Hepatocyte (in vitro differentiated cells): ENCODE measurements at places on chromosomes 13 and 19. TPM values are rescaled to one million over a fixed set of nuclear protein-coding genes. Genes with fewer than 3 reads are reported as not detected.
A peak's percentile ranks its signal among the peaks of the same experiment; 100 is the strongest.

The PSG7 gene
- not detected in 2 replicates for total RNA-seq

The HCST gene
- 0.97 and 1.4 TPM in 2 replicates for total RNA-seq

The UBL3 gene
- total RNA-seq = 57.2 and 58.6 TPM in 2 replicates

The CYP2F1 gene
- not detected in 2 replicates for total RNA-seq

The POU2F2 gene
- 0.16 TPM in 1 of 2 replicates, not detected in the other for total RNA-seq

The GPR183 gene
- total RNA-seq = 5.2 and 5.3 TPM in 2 replicates

The RETN gene
- total RNA-seq = not detected in 2 replicates

The GIPR gene
- total RNA-seq = 1.8 and 2.7 TPM in 2 replicates

The AXL gene
- 35.0 and 45.9 TPM in 2 replicates for total RNA-seq

GRCh38 chr13:95689582-95689926 is 12.6 kb downstream of the DNAJC3 start:
- H3K27me3 ChIP-seq = no peaks in the 10 kb centered on the region
- no peaks in the 10 kb centered on the region for H3K4me1 ChIP-seq
- H3K27ac ChIP-seq = no peak overlapping the region
- DNase-seq = no peak
- no peaks in the 10 kb centered on the region for H3K36me3 ChIP-seq

DNA sequence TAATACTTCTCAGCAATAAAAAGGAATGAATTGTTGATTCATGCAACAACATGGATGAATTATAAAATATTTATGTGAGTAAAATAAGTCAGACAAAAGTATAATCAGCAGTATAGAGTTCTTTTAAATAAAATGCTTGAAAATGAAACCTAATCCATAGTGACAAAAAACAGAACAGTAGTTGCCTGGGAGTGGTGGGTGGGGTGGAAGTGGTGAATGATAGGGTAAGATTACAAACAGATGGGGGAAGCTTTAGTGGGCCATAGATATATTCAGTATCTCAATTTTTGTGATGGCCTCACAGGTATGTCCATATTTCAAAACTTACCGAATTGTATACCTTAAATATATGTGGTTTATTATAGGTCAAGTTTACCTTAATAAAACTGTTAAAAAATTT is 124.9 kb upstream of the UBL3 start:
- H3K27ac ChIP-seq = no peak overlapping the region
- no peaks in the 10 kb centered on the region for H3K4me1 ChIP-seq
- H3K36me3 ChIP-seq = no peaks in the 10 kb centered on the region
- DNase-seq = no peak
- no peak overlapping the region for H3K4me3 ChIP-seq
- H3K27me3 ChIP-seq = no peaks in the 10 kb centered on the region

DNA sequence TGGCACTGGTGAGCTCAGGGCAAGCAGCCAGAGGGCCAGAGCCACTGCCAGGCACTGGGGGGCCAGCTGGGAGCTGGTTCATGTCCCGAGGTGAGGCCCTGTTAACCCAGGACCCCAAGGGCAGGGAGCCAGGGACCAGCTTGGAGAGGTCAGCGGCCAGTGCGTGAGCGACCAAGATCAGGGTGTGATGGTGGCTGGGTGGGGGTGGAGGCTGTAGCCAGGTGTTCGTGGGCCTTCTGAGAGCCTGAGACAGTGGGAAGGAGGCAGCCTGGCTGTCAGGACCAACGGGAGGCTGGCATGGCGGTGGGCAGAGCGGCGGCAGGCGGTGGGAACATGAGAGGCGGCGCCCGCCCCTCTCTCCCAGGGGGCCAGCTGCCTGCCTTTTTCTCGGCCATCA is 8.1 kb upstream of the KPTN start:
- H3K27me3 ChIP-seq = no peaks in the 10 kb centered on the region
- no peak overlapping the region for H3K27ac ChIP-seq
- H3K4me3 ChIP-seq = no peak overlapping the region
- no peaks in the 10 kb centered on the region for H3K36me3 ChIP-seq
- no peaks in the 10 kb centered on the region for H3K4me1 ChIP-seq
- no peak for DNase-seq

GRCh38 chr13:20470136-20470535 is 55.5 kb downstream of the CRYL1 start:
- H3K27me3 ChIP-seq = no peaks in the 10 kb centered on the region
- H3K36me3 ChIP-seq = no peaks in the 10 kb centered on the region
- H3K27ac ChIP-seq = no peak overlapping the region

DNA sequence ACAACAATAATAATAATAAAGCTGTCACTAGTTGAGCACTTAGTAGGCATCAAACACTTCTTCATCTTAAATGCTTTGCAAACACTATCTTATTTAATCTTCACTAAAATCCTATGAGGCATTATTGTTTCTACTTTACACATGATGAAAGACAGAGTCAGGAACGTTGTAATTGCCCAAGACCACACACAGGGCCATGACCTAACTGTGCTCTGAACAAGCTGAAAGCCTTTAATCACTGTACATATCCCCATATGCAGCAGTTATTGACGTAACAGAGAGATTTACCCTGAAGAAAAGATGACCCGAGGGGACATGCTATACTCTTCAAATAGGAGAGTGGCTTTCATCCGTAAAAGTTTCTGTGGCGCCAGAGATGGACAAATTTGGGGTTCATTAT is 53.0 kb downstream of the SACS start:
- DNase-seq = peak; percentile 34
- no peaks in the 10 kb centered on the region for H3K36me3 ChIP-seq
- H3K4me1 ChIP-seq = peaks cover 8% of the 10 kb centered on the region

- H3K4me1 ChIP-seq = no peaks in the 10 kb centered on the region
- H3K36me3 ChIP-seq = no peaks in the 10 kb centered on the region
- H3K27me3 ChIP-seq = no peaks in the 10 kb centered on the region
- no peak overlapping the region for H3K27ac ChIP-seq
Observed at GRCh38 chr13:67466569-67466968, 236.4 kb upstream of the PCDH9 start.

- H3K4me3 ChIP-seq = no peak overlapping the region
- no peak for DNase-seq
- no peaks in the 10 kb centered on the region for H3K27me3 ChIP-seq
- no peak overlapping the region for H3K27ac ChIP-seq
Observed at GRCh38 chr13:97631158-97631557, 197.2 kb downstream of the RAP2A start.

GRCh38 chr19:9076901-9077300 is 10.0 kb upstream of the OR1M1 start:
- H3K36me3 ChIP-seq = no peaks in the 10 kb centered on the region
- H3K4me1 ChIP-seq = peaks cover 4% of the 10 kb centered on the region
- H3K4me3 ChIP-seq = no peak overlapping the region
- no peaks in the 10 kb centered on the region for H3K27me3 ChIP-seq
- H3K27ac ChIP-seq = no peak overlapping the region

GRCh38 chr13:101661839-101662238 is 209.4 kb downstream of the ITGBL1 start:
- no peaks in the 10 kb centered on the region for H3K36me3 ChIP-seq
- no peaks in the 10 kb centered on the region for H3K27me3 ChIP-seq
- no peak overlapping the region for H3K4me3 ChIP-seq
- no peak overlapping the region for H3K27ac ChIP-seq

DNA sequence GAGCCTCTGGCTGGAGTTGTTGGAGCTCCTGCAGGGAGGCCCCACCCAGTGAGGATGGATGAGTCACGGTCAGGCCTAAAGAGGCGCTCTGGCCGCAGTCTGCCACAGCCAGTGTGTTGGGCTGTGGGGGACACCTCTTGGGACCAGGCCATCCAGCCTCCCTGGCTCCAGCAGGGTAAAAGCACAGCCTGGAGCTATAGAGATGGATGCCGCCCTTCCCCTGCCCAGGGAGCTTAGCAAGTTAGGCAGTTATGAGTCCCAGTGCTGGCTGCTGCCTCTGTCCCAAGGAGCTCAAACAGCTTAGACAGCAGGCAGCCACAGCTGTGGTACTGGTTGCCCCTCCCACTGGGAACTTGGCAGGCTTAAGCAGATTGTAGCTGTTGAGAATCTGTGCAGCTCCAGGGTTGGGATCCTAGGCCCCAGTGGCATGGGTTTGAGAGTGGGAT is 100.9 kb downstream of the NDFIP2 start:
- no peak overlapping the region for H3K4me3 ChIP-seq
- no peaks in the 10 kb centered on the region for H3K36me3 ChIP-seq
- no peaks in the 10 kb centered on the region for H3K27me3 ChIP-seq
- H3K27ac ChIP-seq = no peak overlapping the region

DNA sequence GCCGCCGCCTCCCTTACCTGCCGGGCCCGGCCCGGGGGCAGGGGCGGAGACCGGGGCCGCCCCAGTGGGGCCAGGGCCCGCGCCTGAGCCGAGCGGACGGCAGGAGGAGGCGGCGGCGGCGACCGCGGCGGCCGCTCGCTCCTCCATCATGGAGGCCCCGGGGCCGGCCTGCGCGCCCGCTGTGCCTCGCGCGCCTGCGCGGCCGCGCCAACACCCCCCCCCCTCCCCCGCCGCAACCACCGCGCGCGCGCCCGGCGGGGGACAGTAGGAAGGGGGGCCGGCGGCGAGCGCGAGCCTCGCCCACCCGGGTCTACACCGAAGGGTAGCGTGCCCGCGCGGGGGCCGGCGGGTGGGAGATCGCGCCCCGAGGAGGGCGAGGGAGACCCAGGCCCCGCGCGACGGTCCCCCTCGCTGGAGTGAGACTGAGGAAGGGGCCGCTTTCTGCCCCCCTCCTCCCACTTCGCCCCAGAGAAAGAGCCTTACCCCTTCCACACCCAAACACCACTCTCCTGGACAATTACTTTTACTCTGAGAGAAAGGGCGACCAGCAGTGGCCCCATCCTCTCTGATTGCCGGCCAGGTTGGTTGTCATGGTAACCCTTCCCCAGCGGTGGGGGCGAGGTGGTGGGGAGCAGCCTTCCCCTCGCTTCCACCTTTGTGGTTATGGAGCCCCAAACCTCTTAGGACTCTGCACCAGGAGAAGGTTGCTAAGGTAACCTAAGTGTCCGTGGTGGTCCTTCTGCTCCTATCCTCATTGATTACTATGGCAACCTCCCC is at the start of gene STRN4:
STRN4 (minus strand) TSS at position 170 of the 777 bp plus-strand sequence; CDS start at position 150, 20 bp downstream.
- H3K27me3 ChIP-seq = no peaks in the 10 kb centered on the region
- DNase-seq = peak; percentile 87
- peaks cover 11% of the 10 kb centered on the region for H3K4me1 ChIP-seq
- peak within 1 kb of the TSS; percentile 96 for H3K27ac ChIP-seq

GRCh38 chr13:39918620-39919236 is 263.3 kb downstream of the COG6 start:
- no peak overlapping the region for H3K27ac ChIP-seq
- H3K36me3 ChIP-seq = no peaks in the 10 kb centered on the region
- no peak for DNase-seq
- no peaks in the 10 kb centered on the region for H3K27me3 ChIP-seq
- H3K4me1 ChIP-seq = no peaks in the 10 kb centered on the region

- peaks cover 10% of the 10 kb centered on the region for H3K4me1 ChIP-seq
- H3K4me3 ChIP-seq = no peak overlapping the region
- DNase-seq = no peak
- H3K27ac ChIP-seq = no peak overlapping the region
- H3K36me3 ChIP-seq = no peaks in the 10 kb centered on the region
Observed at GRCh38 chr19:38020311-38020710, 113.3 kb downstream of the SIPA1L3 start.

- no peaks in the 10 kb centered on the region for H3K27me3 ChIP-seq
- H3K4me3 ChIP-seq = no peak overlapping the region
- H3K4me1 ChIP-seq = peaks cover 6% of the 10 kb centered on the region
- no peak overlapping the region for H3K27ac ChIP-seq
- no peaks in the 10 kb centered on the region for H3K36me3 ChIP-seq
- DNase-seq = no peak
Observed at GRCh38 chr13:40508127-40508526, 158.3 kb downstream of the FOXO1 start.

DNA sequence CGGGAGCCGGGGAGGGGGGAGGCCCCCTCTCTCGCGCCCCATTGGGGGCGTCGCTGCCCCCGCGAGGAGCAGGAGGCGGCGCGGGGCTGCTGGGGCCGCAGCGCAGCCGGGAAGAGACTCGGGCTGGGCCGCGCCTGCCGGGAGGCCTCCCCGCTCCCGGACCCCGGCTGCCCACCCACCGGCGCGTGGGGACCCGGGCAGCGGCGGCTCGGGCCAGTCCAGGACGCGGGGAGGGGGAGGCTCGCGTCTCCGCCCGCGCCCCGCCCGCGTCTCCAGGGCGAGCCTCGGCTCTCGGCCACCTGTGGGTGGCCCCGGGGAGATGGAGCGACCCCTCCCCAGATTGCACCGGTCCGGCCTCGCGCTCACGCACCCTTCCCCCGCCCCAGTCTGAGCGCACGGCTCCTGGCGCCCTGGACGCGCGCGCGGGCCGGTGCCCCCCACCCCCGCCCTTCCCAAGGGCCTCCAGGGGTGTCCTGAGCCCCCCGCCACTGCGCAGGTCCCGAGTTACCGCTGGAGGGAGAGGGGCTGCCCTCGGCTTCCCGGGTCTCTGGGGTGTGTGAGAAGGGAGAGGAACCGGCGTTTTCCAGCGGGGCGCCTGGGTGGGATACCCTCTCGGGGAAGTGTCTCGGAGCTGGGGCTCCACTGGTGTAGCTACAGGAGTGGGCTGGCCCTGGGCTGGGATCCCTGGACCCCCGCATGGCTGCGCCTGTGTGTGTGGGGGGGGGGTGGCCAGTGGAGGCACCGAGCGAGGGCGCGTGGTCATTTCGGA is 645 bp downstream of the PALM start:
- DNase-seq = peak; percentile 42
- H3K36me3 ChIP-seq = no peaks in the 10 kb centered on the region
- peak overlapping the region; percentile 71 for H3K27ac ChIP-seq
- no peaks in the 10 kb centered on the region for H3K27me3 ChIP-seq
- peak overlapping the region; percentile 85 for H3K4me3 ChIP-seq
- H3K4me1 ChIP-seq = peaks cover 19% of the 10 kb centered on the region

- H3K4me1 ChIP-seq = no peaks in the 10 kb centered on the region
- H3K27ac ChIP-seq = no peak overlapping the region
- peaks cover 10% of the 10 kb centered on the region for H3K27me3 ChIP-seq
- DNase-seq = no peak
Observed at GRCh38 chr13:108933061-108933460, 303.6 kb downstream of the MYO16 start.

DNA sequence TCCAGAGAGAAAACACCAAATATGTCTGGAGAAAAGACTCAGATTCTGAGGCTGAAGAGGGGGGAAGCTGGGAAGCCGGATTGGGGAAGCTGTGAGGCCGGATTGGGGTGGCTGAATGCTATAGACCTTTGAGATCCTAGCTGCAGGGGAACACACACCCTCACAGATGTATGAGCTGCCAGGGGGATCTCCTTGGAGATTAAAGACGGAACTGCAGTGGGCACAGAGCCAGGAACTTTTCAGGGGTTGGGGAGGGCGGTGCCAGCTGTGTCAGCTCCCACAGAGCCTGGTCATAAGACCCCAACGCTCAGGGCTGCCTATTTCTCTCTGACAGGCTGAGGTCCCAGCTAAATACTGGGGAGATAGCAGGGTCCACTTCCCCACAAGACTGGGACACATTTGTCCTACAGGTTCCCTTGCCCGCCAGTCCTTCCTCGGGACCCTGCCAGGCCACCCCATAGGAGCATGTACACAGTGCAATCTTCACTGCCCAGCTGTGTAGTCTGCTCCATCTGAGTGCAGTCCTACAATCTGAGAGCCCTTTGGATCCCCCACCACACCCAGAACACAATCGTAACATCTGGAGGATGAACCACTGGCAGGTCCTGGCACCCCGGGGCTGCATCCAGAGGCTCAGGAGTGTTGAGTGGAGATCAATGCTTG is 1893.9 kb downstream of the PCDH9 start:
- no peaks in the 10 kb centered on the region for H3K36me3 ChIP-seq
- no peak overlapping the region for H3K4me3 ChIP-seq
- H3K27me3 ChIP-seq = no peaks in the 10 kb centered on the region
